ENCODE measurements at places on chromosomes 1 and 21.

- no peak for DNase-seq
These were observed 131.3 kb downstream of the TOMM20 start for GRCh38 chr1:234997201-234997895.

DNA sequence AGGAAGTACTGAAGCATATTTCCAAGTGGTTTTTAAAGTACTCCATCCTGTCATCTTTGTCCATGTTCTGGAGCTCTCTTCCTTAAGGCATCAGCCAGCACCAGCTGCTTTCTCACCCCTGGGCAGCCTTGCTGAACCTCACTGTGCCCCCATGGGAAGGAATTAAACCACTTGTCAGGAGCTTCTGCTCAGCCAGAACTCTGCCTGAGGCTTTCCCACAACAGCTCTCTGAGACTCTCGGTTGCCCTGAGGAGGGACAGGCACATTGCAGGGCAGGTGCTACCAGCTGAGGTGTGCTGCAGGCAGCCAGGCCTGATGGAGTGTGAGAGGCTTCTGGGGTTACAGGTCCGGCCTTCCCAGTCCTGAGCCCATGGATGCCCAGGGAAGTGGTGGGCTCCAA lies 30.9 kb downstream of the FAM163A start:
- no peak for DNase-seq

- peak; percentile 39 for DNase-seq
These were observed 291.1 kb upstream of the SGIP1 start for GRCh38 chr1:66242646-66243547.

DNA sequence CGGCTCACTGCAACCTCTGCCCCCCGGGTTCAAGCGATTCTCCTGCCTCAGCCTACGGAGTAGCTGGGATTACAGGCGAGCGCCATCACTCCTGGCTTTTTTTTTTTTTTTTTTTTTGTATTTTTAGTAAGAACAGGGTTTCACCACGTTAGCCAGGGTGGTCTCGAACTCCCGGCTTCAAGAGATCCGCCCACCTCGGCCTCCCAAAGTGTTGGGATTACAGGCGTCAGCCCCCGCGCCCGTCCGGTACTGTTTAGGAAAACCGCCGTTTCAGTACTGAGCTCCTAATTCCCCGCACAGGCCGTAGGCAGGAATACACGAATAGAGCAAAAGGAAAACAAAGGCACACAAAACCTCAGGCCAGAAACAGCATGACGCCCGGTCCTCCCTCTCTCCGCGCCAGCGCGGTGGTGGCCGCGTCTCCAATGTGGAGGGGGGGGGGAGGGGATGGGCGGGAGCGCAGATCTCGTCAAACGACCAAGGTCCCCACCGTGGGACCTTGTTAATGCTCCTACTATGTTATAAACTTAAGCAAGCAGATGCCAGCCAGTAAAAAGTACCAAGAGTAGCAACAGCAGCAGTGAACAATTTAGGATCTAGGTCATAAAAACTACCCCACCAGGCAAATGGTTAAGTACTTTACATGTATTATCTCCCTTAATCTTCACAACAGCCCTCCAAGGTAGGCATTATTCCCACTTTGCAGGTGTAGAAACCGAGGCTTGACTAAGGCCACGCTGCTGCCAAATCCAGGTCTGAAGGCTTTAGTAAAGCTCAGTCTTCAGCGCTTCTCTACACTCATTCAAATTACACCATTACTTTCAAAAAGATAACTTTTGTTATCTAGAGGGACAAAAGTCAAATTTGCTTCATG lies 648 bp upstream of the ADAR start:
- peak; percentile 10 for DNase-seq

DNA sequence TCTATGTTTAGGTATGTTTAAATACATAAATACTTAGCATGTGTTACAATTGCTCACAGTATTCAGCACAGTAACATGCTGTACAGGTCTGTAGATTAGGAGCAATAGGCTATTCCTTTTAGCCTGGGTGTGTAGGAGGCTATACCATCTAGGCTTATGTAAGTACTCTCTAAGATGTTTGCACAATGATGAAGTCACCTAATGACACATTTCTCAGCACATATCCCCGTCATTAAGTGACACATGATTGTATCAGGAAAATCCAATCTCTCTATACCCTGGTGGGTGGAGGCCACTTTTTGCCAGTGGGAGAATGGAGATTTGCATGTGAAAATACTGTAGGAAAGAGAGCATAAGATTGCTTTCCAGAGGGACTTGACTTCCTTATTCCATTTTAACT lies 5.5 kb upstream of the TEDDM1 start:
- no peak for DNase-seq

DNA sequence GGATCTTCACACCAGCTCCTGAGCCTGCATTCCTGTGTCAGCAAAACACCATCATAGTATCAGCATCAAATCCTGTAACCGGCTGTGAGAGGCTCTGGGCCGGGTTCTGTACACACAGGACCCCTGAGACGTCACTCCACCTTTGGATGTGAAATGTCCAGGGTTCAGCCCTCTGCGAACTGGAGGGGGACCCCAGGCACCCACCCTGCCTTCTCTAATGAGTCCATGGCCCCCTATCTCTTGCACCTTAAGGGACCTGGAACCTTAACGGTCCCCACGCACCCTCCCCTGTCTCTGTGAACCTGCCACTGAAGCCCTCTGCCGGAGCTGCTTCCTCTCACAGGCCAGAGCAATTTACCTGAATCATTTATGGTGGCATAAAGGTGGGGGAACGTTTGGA lies 257.8 kb downstream of the NPHP4 start:
- no peak for DNase-seq

DNA sequence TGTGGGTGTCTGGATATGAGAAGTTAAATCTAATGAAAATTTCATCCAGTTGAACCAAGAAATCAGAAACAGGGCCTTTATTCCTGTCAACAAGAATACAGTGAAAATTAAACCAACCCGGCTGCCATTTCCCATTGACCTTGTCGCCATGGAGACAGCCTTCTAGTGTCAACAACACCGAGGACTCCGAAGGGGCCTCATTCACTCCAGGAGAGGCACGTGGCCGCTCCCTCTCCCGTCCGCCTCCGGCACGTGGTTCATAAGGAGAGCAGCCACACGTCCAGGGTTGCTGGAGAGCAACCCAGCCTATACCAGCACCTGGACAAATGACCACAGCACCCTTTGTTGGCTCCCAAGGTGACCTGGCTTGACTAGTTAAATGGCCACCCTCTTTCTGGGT lies 120.3 kb upstream of the VAMP3 start:
- DNase-seq: no peak

DNA sequence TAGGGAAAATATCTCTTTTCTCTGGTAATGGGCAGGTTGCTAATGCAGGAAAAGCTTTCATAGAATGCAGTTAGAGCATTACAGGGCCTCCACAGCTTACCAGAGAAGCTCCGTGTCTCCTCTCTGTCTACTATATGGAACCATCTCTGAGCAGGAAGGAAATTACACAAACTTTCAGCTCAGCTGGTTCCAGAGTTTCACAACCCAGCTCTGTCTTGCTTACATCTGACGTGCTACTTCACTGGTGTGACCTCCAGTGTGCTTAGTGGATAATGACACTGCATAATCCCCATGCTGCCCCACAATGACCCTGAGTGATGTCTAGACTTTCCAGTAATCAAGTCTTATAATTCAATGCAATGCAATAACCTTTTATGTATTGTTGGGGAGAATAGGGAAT lies 4.3 kb upstream of the FGGY start:
- no peak for DNase-seq

GRCh38 chr1:8794605-8795004 lies 22.8 kb downstream of the RERE start:
- DNase-seq: no peak

DNA sequence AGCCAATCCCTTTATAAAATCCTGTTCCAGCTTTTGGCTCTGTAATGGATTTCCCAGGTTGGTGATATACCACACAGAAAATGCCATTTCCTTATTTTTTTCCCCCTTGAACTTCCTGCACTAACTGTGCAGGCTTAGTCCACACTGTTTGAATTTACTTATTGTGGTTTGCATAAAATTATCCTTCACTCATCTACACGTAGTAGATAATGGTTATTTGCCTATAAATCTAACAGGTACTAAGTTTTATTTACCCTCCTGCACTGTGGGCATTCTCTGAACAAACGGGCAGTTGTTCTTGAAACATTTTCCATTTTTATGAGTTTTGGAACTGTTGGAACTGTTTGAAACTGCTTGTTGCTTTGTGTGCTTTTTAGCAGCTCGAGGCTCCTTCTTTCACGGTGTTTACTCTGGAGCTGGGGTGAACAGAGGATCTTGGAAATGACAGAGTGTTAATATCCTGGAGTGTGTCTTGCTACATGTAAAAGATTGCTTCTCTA lies 23.0 kb upstream of the KIFAP3 start:
- DNase-seq: no peak

- no peak for DNase-seq
These were observed 51.7 kb downstream of the RPS6KA1 start for GRCh38 chr1:26581287-26581651.

GRCh38 chr1:89620664-89621063 lies 12.3 kb upstream of the LRRC8C start:
- no peak for DNase-seq

DNA sequence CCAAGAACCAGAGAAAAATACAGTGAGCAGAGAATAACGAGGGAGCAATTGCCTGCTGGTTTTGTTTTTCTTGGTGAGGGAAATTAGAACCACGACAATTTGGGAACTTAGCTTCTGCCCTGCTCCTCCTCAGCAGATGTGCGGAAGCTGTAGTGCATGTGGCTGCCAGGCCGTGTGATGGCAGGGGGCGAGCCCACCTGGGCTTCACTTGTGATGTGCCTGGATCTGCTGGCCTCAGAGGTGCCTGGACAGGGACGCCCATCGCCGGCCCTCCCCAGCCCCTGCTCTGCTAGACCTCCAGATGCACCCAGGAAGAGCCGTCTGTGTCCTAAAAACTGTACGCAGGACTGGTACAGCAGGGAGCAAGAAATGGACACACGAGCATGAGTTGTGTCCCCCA lies 28.5 kb upstream of the C1orf174 start:
- no peak for DNase-seq

GRCh38 chr1:57192222-57192621 lies 226.4 kb upstream of the C8B start:
- no peak for DNase-seq

GRCh38 chr21:46347791-46348381 lies 23.9 kb downstream of the PCNT start:
- DNase-seq: no peak

DNA sequence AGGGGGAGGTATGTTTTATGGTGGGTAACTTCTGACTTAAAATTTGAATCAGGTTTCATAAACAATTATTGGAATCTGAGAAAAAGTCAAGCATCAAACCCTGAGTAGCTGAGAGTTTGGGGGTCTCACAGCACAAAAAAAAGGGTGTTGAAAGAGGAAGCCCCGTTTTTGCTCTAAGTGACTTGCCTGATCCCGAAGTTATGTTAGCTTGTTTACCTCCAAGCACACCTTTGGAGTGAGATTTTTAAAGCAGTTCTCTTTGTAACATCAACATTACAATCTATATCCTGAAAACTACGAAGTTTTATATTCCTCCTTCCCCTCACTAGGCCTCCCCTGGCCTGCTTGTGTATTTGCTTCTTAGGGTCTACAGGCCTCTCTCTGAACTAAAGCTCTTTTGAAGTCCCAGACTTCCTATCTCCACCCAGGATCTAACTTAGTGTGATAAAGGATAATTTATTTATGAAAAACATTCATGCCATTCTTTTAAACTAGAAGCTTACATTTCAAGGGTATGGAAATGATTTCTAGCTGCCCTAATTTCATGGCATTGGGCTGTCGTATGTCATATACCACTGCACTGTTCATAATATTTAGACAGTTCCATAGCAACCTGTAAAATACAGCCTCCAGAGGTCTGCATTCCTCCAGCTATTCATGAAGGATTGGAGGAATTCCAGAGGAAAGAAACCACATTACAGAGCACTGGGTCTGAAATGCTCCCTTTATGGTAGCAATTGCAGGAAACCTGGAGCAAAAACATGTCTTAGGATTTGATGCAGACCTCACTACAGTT lies 36.1 kb upstream of the RGS1 start:
- DNase-seq: no peak

DNA sequence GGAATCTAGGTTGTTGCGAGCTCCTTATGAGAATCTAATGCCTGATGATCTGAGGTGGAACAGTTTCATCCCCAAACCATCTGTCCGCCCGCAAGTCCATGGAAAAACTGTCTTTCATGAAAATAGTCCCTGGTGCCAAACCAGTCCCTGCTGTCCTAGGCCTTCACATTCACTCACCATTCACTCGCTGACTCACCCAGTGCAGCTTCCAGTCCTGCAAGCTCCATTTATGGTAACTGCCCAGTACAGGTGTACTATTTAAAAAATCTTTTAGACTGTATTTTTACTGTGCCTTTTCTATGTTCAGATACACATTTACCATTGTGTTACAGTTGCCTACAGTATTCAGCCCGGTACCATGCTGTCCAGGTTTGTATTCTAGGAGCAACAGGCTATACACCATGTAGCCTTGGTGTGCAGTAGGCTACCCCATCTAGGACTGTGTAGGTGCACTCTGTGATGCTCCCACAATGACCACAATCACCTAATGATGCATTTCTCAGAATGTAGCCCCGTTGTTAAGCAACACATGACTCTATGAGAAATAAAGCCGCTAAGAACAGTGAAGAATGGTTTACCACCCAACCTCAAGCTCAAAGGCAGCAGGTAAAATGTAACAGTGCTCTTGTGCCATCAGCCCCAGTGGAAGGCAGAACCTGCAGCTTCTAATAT lies 2.4 kb downstream of the ECHDC2 start:
- no peak for DNase-seq

GRCh38 chr1:98059620-98060019 lies 138.8 kb upstream of the DPYD start:
- no peak for DNase-seq
